ENCODE measurements at places on chromosomes 4 and X.
A peak's percentile ranks its signal among the peaks of the same experiment; 100 is the strongest.

DNA sequence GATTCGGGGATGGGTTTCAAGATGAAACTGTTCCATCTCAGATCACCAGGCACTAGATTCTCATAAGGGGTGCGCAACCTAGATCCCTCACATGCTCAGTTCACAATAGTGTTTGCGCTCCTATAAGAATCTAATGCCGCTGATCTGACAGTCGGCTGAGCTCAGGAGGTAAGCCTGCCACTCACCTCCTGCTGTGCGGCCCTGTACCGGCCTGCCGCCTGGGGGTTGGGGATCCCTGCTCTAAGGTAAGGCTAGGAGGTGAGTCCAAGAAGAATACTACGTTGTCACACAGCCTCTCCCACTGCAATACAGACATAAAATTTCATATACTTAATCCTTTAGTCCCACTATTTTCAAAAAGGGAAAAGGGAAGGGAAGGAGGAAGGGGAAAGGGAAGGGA lies 213.4 kb upstream of the HCCS start:
- DNase-seq, result no peak

- no peak for DNase-seq
Measured at GRCh38 chr4:169815606-169816005, 57.9 kb upstream of the HPF1 start.

DNA sequence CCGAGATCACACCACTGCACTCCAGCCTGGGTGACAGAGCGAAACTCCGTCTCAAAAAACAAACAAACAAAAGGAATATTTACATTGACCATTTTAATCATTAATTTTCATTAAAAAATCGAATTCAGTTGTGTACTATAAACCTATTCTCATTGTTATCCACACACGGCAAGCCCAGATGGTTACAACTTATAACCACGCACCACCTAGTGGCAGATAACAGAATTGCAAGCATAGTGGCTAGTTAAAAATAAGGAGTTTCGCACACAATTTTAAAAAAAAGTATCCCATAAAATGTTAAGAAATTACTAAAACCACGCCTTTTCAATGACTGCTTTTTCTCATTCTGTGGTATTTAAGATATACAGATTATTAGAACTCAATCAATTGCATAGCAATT lies 25.4 kb downstream of the MBNL3 start:
- DNase-seq, result peak; percentile 45

DNA sequence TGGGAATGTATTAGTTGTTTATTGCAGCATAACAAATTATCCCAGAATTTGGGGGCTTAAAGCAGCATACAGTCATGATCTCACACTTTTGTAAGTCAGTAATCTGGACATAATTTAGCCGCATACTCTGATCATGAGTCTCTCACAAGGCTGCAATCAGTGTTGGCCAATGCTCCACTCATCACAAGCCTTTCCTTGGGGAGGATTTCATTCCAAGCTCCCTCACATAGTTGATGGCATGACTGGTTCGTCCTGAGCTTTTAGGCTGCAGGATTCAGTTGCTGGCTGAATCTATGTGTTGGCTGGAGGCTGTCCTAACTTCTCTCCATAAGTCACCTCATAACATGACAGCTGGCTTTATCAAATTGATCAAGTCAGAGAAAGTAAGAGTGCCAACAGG lies 1568.6 kb upstream of the PCDH7 start:
- DNase-seq, result no peak

- DNase-seq, result peak; percentile 20
Measured at GRCh38 chrX:102129473-102129872, 4.0 kb downstream of the TCEAL2 start.

DNA sequence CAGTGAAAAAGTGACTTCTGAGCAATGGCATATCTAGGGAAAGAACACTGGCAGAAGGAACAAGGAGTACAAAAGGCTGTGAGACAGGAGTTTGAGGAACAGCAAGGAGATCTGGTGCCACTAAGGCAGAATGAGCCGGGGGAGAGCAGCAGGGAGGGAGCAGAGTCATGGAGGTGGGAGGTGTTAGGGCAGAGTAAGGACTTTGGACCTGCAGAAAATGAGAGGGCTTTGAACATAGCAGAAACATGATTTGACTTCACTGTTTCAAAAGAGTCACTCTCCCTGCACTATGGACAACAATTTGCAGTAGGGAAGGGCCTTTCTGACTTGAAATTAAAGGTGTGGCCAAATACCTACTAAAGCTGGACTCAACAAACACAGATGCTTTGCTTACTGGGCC lies 356.2 kb downstream of the ADGRL3 start:
- DNase-seq, result no peak

DNA sequence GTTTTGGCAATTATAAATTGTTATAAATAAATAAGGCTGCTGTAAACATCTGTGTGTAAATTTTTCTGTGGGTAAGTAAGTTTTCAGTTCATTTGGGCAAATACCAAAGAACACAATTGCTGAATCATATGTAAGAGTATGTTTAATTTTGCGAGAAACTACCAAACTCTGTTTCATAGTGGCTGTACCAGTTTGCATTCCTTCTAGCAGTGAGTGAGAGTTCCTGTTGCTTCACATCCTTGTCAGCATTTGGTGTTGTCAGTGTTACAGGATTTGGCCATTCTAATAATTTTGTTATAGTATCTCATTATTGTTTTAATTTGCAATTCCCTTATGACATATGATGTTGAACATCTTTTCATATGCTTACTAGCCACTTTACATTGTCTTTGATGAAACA lies 48.4 kb downstream of the ARFIP1 start:
- no peak for DNase-seq

DNA sequence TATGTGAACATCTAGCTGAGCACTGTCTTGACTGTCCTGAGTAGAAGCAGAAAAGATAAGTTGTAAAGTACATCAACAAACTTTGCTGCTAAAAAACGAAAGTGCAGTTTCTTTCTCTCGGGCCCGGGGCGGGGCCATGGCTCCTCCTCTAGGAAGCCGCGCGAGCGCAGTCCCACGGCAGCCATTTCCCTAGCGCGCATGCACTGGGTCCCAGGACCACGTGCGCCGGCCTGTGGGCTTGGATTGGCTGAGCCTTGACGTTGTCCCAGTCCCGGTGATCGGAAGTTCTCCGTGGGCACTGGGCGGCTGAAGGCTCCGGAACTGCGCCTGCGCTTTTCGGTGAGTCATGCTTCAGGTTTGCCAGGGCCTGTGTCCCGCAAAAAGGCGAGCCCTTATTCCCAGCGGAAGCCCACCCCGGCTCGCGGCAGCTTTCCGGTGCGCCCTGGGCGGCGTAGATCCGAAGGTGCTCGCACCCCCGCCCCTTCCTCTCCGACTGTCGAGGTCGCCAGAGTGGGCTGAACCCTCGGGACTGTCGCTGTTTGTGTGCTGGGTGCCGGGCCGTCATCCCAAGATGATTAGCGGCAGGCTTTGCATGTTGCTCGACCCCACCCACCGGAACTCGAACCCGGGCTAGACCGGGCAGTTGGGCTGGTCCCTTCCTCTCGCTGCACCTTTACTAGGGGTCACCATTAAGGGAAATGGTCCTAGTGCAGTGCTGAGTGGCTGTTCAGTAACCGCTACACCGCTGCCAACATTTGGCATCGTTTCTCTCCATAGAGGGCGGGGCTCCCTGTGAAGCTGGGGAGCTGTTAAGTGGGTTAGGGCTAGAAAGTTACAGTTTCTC lies at the start of gene TCEANC:
TCEANC (plus strand) TSS at position 292 of the 844 bp plus-strand sequence. CDS start 9,368 bp downstream, outside the sequence.
- peak; percentile 97 for DNase-seq

- DNase-seq, result peak; percentile 84
Measured at GRCh38 chr4:140851032-140851636, 94.9 kb upstream of the TBC1D9 start.

- DNase-seq, result no peak
Measured at GRCh38 chrX:45900766-45901615, 644.2 kb downstream of the ZNF674 start.

GRCh38 chr4:6731318-6731675 lies 15.3 kb downstream of the BLOC1S4 start:
- DNase-seq, result no peak

DNA sequence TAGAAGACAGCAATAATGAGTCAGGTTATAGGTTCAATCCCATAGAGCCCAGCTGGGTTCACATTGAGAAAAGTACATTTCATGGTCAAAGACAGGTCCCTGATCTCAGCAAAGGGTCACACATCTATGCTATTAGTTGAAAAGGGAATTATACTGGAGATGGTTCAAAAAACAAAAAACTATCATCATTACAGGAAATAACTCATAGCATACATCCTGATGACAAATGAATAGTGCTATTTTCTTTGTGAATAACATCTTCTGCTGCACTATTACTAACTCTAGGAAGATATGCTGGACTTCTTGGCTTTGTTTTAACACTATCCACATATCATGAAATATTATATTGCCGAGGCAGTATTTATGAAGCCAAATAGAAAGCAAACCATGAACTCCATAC lies 202.5 kb upstream of the MAB21L2 start:
- DNase-seq, result no peak

GRCh38 chr4:99784842-99785241 lies 31.8 kb upstream of the DAPP1 start:
- DNase-seq, result no peak

- peak; percentile 27 for DNase-seq
Measured at GRCh38 chr4:54496412-54496811, 161.3 kb upstream of the KIT start.

GRCh38 chr4:139515531-139515958 lies 40.5 kb downstream of the SETD7 start:
- no peak for DNase-seq

DNA sequence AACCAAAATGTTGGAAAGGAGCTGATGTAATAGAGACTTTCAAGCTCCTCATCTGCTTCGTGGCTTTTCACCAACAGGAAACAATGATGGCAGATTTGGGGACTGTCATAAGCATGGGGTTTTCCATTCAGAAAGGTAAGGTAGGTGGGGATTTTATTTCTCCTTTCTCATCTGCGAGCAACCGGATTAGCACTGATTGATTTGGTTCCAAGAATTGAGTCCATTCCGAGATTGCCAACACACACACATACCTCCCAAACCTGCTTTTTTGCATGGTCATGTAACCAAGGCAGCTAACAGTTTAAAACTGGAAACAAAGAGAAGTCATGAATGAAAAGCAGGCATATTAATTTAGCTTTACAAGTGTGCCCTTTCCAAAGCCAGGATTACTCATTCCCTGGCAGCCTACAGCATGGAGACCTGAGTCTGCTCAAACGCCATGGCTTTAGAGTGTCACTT lies 63.0 kb upstream of the LNX1 start:
- no peak for DNase-seq

GRCh38 chr4:8221476-8221875 lies 22.4 kb downstream of the SH3TC1 start:
- peak; percentile 84 for DNase-seq

DNA sequence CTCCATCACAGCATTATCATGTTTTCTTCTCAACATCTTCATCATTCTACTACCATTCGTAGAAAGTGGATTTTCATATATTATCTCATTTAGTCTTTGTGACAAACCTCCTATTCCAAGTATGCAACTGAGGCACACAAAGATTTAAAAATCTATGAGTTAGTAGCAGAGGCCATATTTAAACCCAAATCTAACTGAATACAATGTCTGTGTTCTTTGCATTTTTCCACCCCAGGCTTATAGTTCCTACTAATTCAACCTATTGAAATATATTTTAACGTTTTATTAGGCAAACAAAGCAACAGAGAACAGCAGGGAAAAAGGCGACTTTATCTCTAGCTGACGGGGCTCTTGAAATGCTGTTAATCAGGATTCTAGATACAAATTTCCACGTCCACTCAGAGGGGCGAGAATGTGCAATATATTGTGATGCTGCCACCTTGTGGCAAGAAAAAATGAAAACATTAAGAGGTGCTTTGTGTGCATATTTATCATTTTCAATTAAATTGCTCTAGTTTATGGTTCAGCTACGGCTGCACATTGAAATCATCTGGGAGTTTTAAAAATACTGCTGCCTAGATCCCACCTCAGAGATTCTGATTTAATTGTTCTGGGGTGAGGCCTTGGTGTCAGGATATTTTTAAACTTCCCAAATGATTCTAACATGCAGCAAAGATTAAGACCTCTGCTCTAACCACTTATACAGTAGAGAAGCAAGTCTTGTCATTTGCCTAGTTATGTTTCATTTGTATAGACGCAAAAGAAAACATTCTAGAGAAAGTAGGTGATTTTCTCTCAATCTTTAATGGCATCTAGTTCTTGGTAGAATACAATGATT lies 315.9 kb downstream of the MAPK10 start:
- DNase-seq, result peak; percentile 78

GRCh38 chrX:15245896-15246295 lies 24.0 kb downstream of the ASB9 start:
- no peak for DNase-seq

DNA sequence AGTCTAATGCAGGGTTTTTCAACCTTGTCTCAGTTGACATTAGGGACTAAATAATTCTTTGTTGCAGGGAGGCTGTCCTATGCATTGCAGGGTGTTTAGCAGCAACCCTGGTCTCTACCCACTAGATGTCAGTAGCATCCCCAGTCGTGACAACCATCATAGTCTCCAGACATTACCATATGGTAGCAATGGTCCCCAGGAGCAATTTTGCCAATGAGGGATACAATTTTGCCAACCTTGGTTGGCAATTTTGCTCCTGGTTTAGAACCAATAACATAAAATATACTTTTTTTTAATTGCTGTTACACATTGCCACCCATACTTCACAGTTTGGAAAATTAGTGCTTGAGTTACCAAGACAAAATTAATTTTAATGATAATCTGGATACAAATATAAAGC lies 6.0 kb downstream of the EREG start:
- DNase-seq, result peak; percentile 93

DNA sequence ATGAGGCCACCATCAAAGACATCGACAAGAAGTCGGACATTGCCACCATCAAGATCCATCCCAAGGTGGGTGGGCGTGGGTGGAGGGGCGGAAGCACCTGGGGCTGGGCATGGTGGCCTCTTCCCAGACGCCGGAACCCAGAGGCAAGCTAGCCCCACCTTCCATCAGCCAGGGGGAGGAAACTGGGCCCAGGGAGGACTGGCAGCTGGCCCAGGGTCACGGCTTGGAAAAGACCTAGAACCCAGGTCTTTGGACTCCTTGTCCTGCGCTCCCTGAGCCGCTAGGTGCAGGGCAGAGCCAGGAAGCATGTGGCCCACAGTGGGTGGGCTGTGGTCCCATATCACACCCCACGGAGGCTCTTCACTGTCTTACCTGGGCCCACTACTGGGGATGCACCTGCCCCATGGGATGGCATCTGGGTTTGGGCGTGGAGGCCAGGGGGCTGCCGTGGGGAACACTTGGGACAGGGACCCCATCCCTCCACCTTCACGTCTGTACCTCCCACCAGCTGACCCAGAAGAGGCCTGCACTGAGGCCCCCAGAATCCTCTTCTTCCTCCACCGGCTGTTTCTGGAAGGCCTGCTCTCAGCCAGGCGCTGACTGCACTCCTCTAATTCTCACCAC lies 17.3 kb downstream of the HTRA3 start:
- no peak for DNase-seq

DNA sequence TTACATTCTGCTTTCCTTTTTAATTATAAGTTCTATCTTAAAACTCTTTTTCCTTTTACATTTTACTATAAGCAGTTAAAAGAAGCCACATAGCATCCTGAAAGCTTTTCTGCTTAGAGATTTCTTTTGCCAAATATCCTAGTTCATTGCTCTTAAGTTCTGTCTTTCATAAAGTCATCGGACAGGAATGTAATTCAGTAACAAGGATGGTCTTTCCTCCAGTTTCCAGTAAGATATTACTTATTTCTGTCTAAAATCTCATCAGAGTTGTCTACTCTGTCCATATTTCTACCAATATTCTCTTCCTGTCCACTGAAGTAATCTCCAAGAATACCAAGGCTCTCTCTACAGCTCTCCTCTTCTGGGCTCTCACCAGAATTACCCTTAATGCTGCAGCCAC lies 37.5 kb upstream of the ADH1C start:
- no peak for DNase-seq
